DMS79 treated with DMSO at 0.1 percent for 48 hours (cell line): ENCODE measurements at places on chromosomes 16 and 17.

DNA sequence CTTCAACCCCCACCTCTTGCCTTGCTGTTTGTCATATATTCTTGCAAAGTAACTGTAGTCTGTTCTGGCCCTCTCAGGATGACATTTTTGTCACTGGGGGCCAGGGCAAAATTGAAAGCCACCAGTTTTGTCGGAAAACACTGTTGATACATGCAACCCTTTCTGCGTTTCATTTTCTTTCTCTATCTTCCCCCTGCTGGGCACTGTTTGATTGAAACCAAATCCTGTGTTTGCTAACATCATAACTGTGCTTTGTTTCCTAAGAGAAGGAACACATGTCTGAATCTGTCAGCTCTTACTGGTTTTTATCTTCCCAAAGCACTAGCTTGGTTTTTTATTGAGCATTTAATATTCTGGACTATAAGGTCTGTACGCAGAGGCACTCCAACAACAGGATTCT, 11.7 kb upstream of the CPPED1 start:
- no peak for DNase-seq

- peak; percentile 87 for DNase-seq
These were observed 3.4 kb downstream of the CHST6 start for GRCh38 chr16:75491876-75492275.

DNA sequence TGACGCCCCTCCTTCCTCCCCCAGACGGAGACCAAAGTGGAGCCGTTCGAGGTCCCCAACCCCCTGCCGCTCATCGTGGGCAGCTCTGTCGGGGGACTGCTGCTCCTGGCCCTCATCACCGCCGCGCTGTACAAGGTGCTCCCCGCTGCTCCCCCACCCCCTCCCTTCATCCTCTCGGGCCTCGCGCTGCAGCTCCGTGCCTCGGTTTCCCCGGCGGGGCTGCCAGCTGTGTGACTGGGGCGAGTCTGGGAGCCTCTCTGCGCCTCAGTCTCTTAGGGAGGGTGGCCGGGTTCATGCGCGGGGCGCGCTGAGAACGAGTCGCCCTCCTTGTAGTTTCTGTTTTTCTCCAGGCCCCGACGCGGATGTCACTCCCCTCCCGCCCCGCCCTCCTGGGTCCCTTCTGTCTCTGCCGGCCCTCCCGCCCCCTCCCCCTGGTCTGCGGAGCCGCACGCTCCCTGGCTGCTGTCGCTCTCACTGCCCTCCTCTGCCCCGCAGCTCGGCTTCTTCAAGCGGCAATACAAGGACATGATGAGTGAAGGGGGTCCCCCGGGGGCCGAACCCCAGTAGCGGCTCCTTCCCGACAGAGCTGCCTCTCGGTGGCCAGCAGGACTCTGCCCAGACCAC, 23.7 kb upstream of the ITGAX start:
- DNase-seq = no peak

DNA sequence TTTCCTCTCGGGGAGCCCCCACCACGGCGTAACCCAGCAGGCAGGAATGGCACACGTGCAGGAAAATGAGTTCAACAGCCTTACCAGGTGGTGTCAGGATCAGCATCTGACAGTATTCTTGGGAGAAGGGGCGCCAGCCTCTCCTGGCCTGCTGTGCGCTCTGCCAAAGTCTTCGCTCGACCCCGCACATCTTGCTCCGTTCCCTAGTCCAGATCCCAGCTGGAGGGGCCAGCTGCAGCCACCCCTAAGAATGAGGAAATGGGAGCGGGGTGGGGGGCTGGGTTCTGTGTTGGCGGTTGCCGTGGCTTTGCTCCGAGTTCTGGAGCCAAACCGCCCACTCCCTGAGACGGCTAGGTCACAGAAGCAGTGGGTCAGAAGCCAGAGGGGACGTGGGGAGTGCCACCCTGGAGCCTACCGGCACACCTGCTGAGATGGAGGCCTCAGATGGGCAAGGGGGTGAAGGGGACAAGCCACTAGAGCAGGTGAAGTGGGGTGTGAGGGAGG, at the start of gene CHCT1:
CHCT1 (plus strand) TSS at position 328 of the 504 bp plus-strand sequence; CDS start at position 432, 104 bp downstream.
- DNase-seq = no peak

GRCh38 chr16:47247690-47248089, 103.9 kb upstream of the NETO2 start:
- no peak for DNase-seq

- DNase-seq = no peak
These were observed 17.7 kb downstream of the HID1 start for GRCh38 chr17:74954665-74955421.

DNA sequence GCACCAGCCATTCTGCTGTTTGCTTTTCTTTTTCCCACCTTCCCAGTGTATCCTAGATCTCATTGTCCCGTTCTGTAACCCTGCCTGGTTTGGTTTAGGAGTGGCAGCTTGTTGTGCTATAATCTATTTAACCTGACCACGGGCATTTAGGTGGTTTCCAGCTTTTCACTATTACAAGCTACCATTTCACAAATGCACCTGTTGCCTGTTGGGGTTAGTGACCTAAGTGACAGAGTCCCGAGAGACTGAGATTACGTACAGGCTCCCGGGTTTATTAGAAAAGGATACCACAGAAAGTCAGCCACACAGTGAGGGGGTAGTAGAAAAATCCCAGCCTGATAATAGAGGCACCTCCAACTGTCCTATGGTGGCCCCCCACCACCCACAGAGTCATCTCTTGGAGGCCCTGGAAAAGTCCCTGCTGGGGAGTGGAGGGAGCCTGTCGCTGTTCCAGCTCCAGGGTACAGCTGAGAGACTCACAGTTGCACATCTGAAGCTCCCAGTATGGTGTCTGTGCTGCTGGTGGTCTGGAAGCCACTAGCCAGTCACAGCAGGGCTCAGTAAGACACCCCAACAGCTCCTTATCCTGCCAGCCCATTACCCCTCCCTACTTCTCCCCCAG, 21.2 kb downstream of the CLEC16A start:
- no peak for DNase-seq

- DNase-seq = no peak
These were observed 99.4 kb upstream of the CHMP6 start for GRCh38 chr17:80892019-80892855.

DNA sequence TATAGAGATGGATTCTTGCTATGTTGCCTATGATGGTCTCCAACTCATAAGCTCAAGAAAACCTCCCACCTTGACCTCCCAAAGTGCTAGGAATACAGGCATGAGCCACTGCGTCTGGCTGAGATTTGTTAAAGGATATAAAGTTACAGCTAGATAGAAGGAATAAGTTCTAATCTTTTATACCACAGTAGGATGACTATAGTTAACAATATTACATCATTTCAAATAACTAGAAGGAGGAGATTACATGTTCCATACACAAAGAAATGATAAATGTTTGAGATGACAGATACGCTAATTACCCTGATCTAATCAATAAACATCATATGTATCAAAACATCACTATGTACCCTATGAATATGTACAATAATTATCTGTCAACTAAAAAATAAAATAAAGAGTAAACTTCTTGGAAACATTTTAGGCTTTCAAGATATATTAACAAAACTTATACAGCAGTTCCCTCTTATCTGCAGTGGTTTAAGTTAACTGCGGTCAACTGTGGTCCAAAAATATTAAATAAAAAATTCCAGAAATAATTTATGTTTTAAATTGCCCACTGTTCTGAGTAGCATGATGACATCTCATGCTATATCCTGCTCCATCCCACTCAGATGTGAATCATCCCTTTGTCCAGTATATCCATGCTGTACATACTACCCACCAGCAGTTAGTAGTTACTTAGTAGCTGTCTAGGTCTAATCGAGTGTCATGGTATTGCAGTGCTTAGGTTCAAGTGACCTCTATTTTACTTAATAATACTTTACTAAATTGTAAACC, 129.2 kb upstream of the NACA2 start:
- no peak for DNase-seq

DNA sequence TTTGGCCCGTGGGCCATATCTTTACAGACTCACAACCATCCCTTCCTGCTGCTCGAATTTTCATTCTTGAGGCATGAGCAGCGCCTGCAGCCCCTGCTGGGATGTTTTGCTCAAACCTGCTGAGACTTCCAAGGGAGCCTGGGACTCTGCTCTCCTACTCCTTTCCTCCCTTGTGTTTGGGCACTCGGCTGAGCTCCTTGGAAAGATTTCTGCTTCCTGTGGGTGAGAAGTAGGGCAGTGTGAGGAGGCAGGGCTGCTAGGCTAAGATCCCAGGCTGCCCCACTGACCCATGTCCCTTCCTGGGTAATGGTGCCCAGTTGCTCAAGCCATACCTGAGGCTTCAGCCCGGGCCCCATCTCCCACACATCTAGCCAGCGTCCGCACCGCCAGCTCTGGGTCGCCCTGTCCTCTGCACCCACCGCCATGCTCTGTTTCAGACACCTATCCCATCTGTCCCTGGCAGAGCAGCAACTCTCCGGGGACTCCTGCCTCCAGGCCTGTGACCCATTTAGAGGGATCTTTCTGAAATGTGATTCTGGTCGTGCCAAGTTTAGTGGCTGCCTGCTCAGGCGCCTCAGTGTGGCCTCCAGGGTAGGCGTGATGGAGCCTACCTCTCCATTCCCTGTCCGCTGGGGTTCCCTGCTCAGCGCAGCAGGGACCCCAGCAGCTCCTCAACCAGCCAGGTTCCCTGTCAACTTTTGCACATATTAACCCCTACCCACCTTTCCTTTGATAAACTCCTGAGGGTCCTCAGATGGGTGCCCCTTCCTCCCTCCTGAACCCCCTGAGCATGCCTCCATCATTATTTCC, 190.1 kb downstream of the CCDC182 start:
- DNase-seq = peak; percentile 13

GRCh38 chr17:6108382-6108781, 38.2 kb downstream of the WSCD1 start:
- DNase-seq = no peak

DNA sequence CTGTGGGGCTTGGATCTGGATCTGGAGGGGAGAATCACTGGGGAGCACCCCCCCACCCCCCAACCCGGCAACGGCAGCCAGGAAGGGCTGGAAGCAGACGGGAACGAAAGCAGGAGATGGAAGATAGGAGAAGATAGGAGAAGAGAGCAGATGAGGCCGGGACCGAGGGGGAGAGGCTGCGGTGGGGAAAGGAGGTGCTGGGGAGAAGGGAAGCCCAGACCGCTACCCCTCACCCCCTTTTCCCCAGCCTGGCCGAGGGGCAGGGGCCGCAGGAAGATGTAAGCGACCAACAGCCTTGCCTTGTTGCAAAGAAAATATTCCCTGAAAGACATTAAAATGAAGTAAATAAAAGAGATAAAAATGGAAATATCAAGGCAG, 26.8 kb upstream of the CBFA2T3 start:
- DNase-seq = no peak

- DNase-seq = no peak
These were observed 24.0 kb downstream of the TRPV2 start for GRCh38 chr17:16439303-16439791.

- no peak for DNase-seq
These were observed 8.6 kb downstream of the SYNGR3 start for GRCh38 chr16:1998360-1998835.

DNA sequence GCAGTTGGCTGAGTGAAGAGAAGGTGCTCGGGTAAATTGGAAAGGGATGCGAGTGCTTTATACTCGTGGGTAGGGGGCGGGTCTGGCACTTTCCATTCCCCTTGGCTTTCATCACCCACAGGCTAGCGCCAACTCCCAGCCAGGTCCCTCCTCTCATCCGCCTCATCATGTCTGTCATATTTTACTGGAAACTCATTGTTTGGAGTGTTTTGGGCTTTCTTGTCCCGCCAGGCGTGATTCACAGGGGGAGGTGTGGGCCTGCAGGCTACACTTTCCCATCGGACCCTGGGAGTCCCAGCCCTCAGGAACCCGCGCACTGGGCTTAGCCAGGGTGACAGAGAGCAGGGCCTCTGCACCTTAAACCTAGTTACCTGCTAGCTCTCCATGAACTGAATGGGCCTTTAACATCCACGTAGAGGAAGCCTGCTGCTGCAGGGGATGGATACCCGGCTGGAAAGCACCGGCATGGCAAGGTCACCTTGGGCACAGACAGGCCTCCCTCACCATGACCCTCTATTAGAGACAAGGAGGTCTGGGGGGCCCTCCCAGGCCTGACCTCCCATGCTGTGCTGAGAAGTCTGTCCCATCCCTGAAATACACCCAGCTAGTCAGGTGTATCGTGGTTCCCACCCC, at the start of gene KRT14:
KRT14 (minus strand) TSS at position 33 of the 633 bp plus-strand sequence. CDS start 61 bp downstream, outside the sequence.
- no peak for DNase-seq

GRCh38 chr16:67339453-67339852, 12.8 kb downstream of the LRRC36 start:
- DNase-seq = no peak

DNA sequence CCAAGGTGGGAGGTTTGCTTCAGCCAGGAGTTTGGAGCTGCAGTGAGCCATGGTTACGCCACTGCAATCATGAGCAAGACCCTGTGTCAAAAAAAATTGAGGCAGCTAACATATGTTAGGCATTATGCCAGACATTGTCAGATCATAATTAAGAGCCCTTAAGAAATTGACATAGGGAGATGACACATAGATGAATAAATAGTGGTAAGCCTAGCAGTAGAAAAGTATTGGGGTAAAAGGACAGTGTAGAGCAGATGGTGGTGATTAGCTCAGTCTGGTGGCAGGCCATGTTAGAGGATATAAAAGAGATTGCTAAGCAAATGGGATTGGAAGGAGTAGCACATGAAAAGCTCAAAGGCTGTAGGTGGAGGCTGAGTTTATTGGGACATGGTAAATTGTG, 22.6 kb downstream of the SRCAP start:
- no peak for DNase-seq

DNA sequence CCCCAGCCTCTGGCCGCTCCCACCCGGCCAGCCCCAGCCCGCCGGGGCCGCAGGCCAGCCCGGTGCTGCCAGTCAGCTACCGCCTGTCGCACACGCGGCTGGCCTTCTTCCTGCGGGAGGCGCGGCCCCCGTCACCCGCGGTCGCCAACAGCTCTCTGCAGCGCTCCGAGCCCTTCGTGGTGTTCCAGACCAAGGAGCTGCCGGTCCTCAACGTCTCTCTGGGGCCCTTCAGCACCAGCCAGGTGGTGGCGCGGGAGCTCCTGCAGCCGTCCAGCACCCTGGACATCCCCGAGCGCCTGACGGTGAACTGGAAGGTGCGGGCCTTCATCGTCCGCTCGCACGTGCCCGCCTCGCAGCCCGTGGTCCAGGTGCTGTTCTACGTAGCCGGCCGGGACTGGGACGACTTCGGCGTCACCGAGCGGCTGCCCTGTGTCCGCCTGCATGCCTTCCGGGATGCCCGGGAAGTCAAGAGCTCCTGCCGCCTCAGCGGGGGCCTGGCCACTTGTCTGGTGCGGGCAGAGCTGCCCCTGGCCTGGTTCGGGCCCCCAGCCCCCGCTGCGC, 46.8 kb downstream of the TMEM132E start:
- DNase-seq = no peak

- DNase-seq = no peak
These were observed 309.9 kb upstream of the ASIC2 start for GRCh38 chr17:33602981-33603380.

- no peak for DNase-seq
These were observed 4.0 kb upstream of the IL17C start for GRCh38 chr16:88634141-88634993.

- peak; percentile 2 for DNase-seq
These were observed 9.9 kb downstream of the TBC1D16 start for GRCh38 chr17:80025796-80026195.
